Activated T-cell treated with anti-CD3 and anti-CD28 coated beads for 4 hours (primary cell): ENCODE measurements at places on chromosomes 12 and 14.
A peak's percentile ranks its signal among the peaks of the same experiment; 100 is the strongest.

- no peak for DNase-seq
Measured at GRCh38 chr12:79217306-79217705, 352.7 kb downstream of the SYT1 start.

DNA sequence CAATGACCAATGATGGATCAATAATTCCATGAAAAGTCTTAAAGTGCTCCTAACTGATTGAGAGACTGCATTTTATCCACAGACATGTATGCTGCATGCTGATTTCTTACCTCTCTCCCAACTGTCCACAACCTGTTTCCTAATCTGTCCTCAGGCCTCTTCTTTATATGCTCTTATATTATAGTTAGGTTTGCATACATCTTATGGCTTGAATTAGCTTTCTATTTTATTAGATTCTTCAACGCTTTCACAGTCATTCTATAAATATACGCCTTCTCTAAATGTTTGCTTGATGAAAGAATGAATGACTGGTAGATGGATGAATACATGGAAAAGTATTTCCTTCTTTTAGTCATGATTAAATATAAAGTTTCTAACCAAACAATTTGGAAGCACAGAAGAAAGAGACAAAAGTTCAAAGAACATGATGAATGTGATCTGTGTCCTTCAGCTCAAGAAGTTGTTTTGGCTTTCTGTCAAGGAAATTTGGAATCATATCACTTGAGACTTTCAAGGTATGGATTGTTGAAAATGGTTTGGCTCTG, 91.8 kb upstream of the NPAS3 start:
- no peak for DNase-seq

DNA sequence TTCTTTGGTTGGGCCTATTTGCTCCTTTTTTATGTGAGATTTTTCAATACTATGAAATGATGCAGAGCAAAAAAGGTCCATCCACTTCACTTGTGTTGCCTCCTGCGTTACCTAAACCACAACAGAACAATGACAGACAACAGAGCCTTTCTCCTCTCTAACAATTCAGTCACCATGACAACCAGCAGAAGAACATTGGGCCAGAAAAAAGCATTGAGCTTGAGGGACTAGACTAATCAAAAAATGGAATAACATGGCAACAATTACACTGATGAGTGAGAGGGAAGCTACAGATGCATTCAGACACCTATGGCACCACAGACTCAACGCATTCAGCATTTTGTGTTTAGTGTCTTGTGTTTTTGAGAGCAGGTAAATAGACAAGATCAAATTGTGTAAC, 44.6 kb upstream of the PTCSC3 start:
- DNase-seq: no peak

DNA sequence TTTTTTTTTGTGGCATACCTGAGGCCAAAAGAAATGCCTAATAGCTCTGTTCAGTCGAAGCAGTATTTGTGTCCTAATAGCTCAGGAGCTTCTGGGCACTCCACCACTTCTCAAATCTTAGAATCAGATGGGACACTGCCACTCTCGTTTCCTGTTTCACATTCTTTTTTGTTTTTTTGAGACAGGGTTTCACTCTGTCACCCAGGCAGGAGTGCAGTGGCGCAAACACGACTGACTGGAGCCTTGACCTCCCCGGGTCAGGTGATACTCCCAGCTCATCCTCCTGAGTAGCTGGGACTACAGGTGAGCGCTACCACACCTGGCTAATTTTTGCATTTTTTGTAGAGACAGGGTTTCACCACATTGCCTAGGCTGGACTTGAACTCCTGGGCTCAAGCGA, 52.7 kb downstream of the SPPL3 start:
- no peak for DNase-seq

DNA sequence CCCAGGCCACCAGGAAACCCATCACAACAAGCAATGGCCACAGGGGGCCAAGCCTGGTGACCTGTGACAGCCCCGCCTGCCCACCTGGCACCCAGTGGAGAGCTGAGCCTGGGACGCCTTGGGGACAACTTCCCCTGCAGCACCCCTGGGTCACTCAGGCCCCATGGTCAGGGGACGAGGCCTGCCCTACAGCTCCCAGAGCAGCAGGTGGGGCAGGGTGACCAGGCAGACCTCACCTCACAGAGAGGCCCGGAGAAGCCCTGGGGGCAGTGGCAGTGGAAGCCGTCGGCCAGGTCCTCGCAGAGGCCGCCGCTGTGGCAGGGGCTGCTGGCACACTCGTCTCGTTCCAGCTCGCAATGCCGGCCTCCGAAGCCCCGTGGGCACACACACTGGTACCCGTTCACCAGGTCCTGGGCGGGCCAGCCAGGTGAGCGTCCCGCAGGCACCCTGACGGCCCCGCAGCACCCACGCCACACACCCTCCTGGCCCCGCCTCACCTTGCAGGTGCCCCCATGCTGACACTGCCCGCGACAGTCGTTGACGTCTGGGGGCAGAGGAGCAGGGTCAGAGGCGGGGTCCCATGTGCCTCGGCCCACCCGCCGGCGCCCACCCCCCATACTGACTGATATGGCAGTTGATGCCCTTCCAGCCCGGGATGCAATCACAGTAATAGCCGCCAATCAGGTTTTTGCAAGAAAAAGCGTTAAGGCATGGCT, 18.1 kb downstream of the JAG2 start:
- DNase-seq: no peak

DNA sequence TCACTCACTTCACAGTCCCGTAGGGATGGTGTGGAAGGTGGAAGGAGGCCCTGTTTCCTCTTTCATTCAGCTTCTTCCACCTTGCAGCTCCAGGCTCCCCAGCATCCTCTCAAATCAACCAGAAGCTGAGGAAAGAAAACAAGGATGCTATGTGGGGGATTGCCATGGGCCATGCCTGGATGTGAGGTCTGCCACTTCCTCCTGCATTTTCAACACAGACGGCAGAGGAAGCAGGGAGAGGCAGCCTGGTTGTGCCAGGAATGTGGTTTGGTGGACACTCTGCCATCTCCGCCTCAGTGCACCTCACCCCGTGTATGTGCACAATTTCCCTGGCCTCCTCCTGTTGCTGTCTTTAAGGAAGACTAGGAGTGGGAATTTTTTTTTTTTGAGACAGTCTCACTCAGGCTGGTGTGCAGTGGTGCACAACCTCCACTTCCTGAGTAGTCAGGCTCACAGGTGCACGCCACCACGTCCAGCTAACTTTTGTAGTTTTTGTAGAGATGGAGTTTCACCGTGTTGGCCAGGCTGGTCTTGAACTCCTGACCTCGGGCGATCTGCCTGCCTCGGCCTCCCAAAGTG, 99.2 kb downstream of the SLC15A4 start:
- DNase-seq: no peak

DNA sequence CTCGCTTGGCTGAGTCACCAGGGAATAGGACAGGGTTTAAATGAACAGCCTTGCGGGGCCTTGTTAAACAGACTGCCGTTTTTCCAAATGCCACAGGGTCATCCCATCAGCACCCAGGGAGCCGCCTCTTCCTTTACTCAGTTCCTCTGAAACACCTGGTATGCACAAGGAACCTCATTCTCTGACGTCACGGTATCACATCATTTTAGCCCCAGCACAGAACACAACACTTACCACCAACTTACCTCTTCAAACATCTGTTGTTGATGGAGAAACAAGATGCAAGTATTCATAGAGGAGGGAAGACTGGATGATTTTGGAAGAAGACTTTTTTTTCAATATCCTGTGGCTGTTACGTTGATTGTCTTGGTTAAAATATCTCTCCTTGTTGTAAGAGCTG, 535.3 kb upstream of the TMEM132C start:
- DNase-seq: no peak

- no peak for DNase-seq
Measured at GRCh38 chr12:91920276-91920675, 225.4 kb downstream of the BTG1 start.

DNA sequence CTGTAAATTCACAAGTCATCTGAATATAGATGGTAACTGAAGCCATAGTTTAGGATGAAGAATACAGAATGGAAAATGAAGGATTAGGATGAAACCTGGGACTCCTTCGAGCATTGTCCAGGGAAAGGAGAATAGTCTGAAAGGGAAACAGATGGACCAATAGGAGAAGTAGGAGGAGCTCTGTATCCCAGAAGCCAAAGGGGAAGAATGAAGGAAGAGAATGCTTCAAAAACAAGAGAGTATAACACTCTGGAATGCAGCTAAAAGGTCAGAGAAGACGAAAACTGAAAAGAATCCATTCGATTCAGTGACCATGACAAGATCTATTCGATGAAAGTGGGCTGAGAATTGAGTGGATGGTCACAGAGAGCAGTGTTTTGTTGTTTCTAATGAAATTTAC, 1.0 kb downstream of the GMFB start:
- DNase-seq: no peak

DNA sequence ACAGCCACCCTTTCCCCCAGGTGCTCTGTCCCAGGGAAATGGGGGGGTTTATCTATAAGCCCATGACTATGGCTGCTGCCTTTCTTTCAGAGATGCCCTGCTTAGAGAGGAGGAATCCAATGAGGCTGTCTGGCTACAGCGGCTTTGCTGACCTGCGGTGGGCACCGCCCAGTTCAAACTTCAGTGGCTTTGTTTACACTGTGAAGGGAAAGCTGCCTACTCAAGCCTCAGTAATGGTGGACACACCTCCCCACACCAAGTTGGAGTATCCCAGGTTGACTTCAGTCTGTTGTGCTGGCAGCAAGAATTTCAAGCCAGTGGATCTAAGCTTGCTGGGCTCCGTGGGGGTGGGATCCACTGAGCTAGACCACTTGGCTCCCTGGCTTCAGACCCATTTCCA, 869.2 kb downstream of the SLC6A15 start:
- DNase-seq: no peak

DNA sequence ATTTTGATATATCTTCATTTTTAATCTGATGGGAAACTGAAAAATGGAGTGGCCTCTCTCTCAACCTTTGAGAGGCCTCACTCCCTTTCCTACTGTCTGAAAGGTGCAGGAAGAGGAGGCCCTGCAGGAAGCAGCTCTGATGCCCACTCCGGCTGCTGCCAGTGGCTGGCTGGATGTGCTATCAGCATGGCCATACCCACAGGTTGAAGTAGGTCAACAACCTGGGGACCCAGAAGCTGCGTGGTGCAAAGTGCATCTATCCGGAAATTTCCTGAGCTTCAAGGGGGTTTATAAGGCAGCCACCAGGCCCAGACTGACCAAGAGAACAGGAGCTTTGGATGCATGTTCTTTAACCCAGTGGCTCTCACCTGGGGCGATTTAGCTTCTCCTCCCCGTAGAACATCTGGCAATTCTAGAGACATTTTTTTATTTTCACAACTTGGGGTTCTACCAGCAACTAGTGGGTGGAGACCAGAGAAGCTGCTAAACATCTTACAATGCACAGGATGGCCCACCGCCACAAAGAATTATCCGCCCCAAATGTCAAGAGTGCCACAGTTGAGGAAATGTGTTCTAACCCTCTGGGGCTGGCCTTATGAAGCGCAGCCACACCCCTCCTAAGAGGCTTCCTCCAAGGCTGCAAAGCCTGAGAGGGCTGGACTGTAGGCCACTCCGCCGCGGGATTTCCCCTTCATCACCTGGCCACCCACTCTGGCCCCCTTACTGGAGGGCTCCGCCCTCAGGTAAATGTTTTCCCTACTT, 8.2 kb upstream of the BATF start:
- no peak for DNase-seq

DNA sequence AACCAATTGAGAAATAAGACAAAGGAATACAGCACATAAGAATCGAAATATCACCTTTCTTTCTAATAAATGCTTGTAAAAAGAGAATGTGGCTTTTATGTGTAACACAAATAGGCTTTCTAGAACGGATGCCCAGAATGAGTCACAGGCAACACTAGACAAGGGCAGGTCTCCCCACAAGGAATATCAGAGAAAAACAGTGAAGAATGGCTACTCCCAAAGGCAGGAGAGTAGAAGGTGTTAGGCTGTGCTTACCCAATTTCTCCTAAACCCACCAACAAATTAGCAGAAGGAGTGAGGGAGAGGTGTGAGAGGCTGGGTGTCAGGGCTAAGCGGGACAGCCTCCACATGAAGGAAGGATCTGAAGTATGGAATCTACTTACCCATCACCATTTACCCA, 55.2 kb downstream of the GALNT4 start:
- DNase-seq: peak; percentile 4

DNA sequence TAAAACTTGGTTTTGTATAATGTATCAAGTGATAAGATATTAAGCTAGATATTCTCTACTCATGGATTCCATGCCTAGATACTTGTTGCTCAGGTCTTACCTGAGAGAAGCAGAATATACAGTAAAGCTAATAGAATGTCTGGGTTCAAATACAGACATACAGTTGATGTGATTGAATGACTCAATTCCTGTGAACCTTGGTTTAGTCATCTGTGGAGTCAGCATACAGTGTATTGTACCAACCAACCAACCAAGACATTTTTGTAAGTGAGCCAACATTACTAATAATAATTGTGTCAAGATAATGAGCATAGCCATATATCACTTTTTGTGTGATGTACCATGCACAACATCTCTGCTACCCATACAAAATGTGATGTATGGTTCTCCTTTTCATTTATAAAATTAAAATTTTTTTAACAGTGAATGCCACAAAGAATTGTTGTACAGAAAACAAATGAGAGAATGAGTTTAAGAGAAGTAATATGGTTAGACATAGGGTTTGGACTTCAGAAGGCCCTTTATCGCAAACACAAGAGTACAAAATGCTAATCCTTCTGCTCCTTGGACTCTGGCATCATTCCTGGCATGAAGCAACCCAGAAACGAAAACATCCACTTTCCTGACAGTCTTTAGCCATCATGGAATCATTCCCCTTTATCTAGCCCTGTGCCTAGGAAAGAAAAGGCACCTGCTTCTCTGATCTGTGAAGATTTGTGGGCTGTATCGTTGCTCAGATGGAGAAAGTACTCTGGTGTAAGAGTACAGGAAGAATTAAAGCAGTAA, 977.2 kb upstream of the USP15 start:
- no peak for DNase-seq

GRCh38 chr14:47675466-47676314, at the start of gene MDGA2:
Gene MDGA2 (minus strand): TSS chr14:47675605.
- no peak for DNase-seq

DNA sequence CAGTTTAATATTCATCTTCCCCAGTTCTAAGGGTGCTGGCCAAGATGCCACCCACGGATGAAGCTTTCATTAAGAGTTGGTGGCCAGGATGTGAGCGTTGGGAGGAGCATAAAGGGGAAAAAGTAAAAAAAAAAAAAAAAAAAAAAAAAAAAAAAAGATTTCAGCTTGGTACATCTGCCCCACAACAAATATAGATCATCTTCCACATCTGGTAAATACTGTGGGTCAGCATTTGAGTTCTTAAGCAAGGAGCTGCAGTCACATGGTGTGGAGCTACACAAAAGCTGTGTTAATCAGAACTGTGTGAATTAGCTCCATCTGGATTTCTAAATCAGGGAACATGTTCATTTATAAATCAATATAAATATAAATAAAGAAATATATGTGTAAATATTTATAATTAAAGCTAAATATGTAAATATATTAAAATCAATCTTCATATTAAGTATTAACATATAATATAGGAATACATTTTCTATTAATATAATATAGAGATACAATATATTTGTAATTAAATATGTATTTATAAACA, 262.3 kb downstream of the NUAK1 start:
- DNase-seq: no peak
